LoVo (cell line): ENCODE measurements at places on chromosomes 7 and 10.

GRCh38 chr10:125190946-125191345 lies 30.6 kb upstream of the CTBP2 start:
- no peak for DNase-seq

DNA sequence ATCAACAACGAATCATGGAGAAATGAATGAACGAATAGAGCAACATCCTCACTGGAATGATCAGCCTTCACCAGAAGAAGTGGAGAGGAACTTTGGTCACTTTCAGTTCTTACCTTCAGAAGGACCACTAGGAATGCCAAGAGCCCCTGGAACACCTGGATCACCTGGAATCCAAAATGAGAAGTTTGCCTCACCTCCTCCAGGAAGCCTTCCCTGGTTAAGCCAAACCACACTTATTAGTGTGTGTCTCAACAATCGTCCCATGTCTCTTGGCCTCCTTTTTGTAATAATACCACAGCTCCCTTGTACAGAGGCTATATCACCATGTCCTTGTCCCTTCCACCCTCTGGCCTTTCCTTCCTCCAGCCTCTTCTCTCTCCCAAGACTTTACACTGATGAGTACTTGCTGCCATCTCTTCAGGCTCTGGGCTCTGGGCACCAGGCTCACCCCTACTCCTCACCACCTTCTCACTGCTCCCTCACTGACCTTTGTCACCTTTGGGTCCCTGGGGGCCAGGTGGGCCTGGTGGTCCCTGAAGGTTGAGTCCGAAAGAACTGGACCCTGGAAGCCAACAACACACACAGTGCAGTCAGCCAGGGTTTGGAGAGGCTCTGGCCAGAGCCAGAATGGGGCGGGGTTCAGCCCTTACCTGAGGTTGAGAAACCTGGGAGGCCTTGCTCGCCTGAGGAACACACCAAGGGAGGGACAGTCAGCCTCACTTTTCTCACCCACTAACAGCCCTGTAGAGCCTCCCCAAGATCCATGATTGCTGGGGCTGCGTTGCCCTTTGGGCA lies 46.5 kb downstream of the COL17A1 start:
- DNase-seq, result no peak

- no peak for DNase-seq
Measured at GRCh38 chr7:92725161-92725925, 111.0 kb downstream of the CDK6 start.

- no peak for DNase-seq
Measured at GRCh38 chr7:7687800-7688199, 30.6 kb downstream of the RPA3 start.

GRCh38 chr10:132816718-132817117 lies 30.8 kb upstream of the NKX6-2 start:
- no peak for DNase-seq

DNA sequence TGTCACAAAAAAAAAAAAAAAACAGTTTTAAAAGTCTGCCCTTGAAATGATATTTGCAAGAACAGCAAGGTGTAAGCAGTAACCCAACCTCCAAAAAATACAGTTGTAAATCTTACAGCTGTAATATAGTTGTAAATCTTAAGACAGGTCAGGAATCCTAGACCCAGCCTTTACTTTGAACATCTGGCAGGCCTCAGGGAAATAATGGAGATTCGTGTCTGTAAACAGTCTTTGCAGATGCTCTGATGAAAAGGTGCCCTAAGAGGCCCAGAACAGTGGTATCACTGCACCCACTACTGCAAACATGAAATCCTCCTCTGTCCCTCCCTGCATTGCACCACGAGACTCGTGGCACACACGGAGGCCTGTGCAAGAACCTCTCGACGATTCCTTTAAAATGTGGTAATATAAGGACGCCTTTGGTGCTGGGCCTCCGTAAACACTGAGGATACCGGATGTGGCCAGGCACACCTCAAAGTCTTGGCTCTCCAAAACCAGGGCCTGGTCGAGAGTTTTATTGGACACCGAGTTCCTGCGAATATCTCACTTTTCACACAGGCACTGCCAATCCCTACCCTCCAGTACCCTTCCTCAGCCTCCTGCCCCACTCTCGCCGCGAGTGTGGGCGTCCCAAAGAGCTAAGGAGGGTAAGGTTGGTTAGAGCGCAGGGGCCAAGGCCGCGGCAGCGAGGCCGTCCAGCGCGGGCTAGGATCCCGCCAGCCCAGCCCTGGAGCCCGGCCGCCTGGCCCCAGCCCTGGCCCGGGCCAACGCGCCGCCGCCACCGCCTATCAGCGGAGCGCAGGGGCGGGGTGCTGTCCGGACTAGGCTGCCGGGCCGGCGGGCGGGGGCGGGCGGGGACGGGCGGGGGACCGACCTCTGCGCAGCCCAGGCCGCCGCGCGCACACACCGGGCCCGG lies at the start of gene REEP3:
Gene REEP3, plus strand, starts transcription at position 902 of the 916 bp plus-strand sequence. CDS start 145 bp downstream, outside the sequence.
- peak; percentile 78 for DNase-seq

GRCh38 chr10:78413076-78414055 lies 379.7 kb downstream of the RPS24 start:
- DNase-seq, result no peak

- no peak for DNase-seq
Measured at GRCh38 chr10:103732339-103733044, 122.9 kb downstream of the SH3PXD2A start.

DNA sequence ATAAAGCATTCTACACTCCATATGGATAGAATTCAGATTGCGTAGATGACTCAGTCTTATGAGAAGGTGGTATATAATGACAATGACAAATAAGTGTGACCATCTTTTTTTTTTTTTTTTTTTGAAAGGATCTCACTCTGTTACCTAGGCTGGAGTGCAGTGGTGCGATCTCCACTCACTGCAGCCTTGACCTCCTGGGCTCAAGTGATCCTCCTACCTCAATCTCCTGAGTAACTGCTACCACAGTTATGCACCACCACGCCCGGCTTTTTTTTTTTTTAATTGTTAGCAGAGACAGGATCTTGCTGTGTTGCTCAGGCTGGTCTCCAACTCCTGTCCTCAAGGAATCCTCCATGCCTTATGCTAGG lies 43.2 kb upstream of the NRP1 start:
- DNase-seq, result no peak

GRCh38 chr7:29116361-29117200 lies 29.8 kb downstream of the CPVL start:
- DNase-seq, result peak; percentile 57

GRCh38 chr7:91852263-91852741 lies 28.2 kb downstream of the MTERF1 start:
- DNase-seq, result no peak

DNA sequence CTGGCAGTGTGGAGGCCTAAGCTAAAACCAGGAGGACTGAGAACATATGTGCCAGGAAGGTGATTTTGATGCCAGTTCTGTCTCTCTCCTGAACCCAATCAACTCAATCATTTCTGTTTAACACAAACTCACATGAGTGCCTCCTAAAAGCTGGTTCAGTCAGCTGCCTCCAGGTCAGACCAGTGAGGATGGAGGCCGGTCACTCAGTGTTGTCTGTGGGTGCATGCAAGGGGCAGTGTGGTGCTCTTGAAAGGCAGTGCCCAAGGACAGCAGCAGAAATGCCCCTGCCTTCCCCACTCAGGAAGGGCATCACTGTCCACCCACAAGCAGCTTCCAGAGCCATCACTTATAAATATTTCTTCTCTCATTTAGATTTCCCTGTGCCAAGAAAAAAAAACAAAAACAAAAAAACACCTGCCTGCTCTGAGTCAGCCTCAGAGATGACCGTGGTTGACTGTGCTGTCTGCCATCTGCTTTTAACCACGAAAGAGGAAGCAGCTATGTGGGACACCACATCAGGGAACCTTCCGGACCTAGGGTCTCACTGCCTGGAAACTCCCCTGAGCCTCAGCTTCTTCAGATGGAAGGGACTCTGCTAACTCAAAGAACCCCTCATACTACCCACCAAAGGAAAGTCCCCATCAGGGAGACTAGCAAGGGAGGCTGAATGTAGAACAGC lies 39.1 kb downstream of the VOPP1 start:
- DNase-seq, result peak; percentile 17

DNA sequence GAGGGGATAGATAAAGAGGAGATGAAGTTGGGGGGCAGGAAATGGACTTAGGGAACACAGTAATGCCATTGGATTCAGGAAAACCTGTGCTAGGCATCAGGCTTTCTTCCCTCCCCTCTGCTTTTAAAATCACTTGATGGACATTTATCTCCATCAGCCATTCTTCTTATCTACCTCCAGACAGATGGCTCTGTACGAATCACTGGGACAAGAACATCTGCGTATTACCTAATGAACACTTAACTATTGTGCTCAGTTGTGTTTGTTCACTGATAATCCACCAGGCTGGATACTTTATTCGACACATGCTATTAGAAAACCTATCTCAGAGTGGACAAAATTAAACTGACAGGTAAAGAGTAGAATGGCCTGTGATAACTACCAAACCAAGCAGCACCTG lies 40.0 kb downstream of the TNKS2 start:
- DNase-seq, result no peak

DNA sequence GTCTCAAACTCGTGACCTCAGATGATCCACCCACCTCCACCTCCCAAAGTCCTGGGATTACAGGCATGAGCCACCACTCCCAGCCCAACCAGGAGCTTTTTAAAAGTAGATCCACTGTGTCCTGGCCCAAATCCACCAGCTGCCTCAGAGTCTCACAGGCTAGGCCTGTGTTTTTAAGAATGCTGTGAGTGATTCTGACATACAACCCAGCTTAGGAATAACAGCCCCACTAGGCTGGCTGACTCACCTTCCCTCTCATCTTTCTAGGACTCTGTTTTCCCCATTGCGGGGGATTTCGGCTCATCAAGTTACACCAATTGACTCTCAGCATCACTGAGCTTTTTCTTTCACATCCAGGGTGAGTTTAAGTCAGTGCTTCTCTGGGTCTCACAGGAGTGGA lies 207.6 kb downstream of the SKIDA1 start:
- no peak for DNase-seq

DNA sequence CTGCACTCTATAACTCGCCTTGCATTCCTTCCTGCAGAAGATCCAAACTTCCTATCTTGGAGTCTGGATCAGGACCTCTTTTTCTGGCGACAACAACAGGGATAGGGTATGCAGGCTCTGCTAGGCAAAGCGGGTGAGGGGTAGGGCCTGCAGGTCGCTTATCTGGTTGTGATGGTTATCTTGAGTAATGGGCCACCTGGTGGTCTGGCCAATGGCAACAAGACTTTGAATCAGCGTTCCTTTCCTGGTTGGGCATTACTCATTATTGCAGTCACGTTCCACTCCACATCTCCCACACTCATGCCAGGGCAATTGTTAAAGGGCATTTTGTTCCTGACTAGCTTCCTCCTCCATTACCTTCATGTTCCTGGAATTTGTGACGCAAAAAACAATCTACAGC lies 48.4 kb upstream of the PLXDC2 start:
- DNase-seq, result no peak

- no peak for DNase-seq
Measured at GRCh38 chr10:66795866-66796265, 130.0 kb upstream of the LRRTM3 start.

DNA sequence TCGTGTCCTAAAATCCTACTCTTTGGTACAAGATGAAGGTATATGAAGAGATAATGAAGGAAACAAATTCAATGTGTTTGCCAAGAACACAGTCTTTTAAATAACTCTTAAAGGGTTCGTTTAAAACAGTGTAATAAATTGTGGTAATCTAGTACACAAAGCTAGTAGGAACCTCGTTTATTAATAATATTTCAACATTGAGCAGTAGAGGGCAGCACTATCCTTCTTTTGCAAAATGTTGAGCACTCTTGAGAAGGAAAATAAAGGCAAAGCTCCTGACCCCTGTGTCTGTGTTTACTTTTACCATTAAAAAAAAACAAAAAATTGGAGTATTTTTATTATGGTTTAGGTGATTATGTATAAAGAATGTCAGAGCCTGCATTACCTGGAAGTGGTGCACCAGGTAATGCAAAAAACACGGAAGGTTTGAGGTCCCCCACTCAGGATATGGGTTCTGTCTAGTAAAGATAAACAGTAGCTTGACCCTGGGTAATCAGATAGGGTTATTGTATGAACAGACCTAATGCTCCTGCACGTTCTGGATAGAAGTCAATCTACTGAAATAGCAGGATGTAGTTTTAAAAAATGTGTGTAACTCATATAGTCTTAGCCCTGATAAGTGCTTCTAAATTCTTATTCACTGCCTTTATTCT lies 5.7 kb upstream of the GOT1 start:
- peak; percentile 56 for DNase-seq

DNA sequence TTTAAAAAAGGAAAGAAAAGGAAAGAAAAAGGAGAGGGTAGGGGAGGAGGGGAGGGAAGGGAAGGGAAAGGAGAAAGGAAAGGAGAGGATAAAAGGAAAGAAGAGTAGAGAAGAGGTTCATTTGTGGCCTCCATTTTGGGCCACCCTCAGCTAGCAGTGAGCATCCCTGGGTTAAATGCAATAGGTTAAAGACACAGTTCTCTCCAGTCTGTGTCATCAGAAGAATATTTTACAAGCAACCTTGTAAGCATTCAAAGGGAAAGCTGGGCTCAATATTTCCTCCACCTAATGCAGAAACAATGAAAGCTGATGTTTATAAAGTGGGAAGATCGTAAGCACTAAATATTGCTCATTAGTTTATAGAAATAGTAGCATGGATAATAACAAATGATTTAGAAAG lies 219.1 kb upstream of the PITRM1 start:
- no peak for DNase-seq

- no peak for DNase-seq
Measured at GRCh38 chr7:28116041-28116440, 64.6 kb downstream of the JAZF1 start.

GRCh38 chr7:11710377-11710776 lies 121.6 kb downstream of the THSD7A start:
- DNase-seq, result no peak

DNA sequence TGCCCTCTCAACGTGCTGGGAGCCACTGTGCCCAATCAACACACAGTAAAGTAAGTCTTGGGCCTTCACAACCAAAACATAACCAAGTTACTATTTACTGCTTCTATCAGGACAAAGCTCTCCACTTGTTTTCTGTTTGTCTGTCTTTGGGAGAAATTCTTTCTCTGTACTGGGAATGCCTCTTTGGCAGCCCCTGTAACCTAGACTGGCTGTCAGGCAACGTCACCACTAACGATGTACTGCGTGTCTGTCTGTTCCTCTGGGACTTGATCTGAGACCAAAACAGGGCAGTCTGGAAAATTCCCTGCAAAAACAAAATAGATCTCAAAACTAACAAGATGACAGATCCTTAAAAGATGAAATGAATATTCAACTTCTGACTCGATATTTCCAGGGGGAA lies 113.0 kb downstream of the SMURF1 start:
- DNase-seq, result no peak

GRCh38 chr10:80750268-80750667 lies 212.6 kb downstream of the SH2D4B start:
- no peak for DNase-seq

GRCh38 chr7:104412911-104413310 lies 84.5 kb downstream of the LHFPL3 start:
- DNase-seq, result no peak

- DNase-seq, result no peak
Measured at GRCh38 chr7:149422914-149423301, 38.0 kb downstream of the ZNF777 start.

DNA sequence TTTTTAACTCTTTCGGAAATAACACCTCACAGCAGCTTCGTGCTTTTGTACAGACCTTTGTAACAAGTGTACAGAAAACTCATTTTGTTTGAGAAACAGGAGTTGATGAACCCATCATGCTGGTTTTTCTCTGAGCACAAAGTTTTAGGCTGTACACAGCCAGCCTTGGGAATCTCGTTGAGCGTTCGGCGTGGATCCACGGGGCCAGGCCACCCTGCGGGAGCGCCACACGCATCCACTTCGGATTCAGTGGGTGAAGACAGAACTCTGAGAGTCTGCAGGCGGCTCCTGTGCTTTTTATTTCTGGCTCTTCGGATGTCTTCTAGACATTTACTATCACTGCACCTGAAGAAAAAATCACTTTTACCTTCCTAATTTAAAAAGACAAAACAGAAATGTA lies 131.2 kb downstream of the SMURF1 start:
- no peak for DNase-seq
